ENCODE measurements at places on chromosomes 7 and 10.
A peak's percentile ranks its signal among the peaks of the same experiment; 100 is the strongest.

DNA sequence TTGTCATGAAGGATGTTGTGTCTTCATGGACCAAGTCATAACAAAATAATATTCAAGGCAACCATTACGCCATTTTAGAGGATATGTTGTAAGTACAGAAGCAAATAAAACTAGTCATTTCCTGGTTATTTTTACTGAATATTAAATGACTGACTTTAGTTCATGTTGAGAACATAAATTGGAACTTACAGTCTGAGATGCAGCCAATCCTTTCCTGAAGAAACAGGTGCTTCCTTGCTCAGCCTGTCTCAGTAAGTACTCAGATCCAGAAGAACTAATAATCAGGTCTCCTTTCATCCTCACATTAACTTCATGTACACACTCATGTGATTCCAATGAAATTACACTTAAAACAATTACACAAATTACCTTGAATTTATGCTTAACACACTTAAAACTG, 12.3 kb downstream of the SEMA3A start:
- DNase-seq, result no peak

GRCh38 chr10:49831352-49832035, 69.4 kb upstream of the OGDHL start:
- no peak for DNase-seq

DNA sequence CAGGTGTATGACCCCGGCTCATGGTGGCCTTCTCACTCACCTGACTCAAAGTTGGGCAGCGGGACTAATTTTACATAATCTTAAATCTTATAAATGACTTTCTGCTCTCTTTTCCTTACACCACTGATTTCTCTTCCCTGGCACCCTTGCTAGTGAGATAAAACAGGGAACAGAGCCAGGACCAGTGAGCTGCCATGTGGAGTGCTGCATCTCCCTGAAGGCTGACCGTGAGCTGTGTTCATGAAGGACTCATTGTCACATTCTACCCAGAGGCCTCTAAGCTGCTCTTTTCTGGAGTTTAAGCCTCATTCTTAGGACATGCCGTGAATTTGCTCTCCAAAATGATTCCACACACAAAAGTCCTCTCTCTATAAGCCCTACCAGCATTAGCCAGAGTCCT, 762.3 kb downstream of the AUTS2 start:
- no peak for DNase-seq

GRCh38 chr7:101173752-101174244, 6.3 kb downstream of the NAT16 start:
- DNase-seq, result peak; percentile 61

- no peak for DNase-seq
Measured at GRCh38 chr10:102876747-102877153, 7.5 kb downstream of the AS3MT start.

DNA sequence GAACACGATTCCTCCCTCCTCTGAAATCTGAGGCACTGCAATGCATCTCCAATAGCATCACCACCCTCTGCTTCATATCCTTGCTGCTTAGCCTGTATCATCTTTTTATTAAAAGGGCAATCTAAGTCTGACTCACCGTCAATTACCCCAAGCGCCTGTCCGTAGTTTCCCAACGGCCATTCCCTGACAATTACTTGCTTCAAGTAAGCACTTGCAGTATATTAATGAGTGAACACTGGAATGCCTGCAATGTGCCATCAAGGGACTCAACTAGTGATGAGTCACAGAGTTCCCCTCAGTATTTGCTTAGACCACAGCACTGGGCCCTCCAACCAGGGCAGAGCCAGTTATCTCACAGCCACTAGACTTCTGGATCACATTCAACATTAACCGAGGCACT, 19.5 kb upstream of the PPP1R3C start:
- DNase-seq, result no peak

DNA sequence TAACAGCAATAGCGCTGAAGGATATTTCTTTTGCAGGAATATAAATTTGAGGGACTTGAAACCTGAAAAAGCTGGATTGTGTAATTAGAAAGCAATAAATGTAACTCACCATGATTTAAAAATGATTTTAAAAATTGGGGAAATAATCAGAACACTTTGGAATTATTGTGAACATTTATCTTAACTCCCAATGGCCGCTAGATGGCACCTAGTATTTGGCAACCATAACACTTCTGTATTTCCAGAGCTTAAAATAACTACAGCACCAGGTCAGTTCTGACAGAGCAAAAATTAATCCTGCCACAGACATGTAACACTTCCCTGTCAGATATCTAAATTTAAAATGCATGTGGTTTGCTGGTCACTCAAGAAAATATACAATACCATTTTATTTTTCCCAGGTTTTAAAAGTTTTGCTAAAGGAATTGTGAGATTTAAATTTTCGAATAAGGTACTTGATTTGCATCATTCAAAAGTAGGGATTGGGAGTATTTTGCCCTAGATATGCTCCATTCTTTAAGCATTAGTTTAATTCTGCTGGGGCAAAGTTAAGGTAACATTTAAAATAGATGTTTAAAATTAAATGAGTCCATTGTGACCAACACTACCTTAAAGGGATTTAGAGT, 144.5 kb downstream of the PPP1R3A start:
- DNase-seq, result no peak

- DNase-seq, result no peak
Measured at GRCh38 chr10:86673216-86673826, 5.0 kb downstream of the LDB3 start.

GRCh38 chr7:96792115-96792514, 82.5 kb upstream of the SEM1 start:
- no peak for DNase-seq

GRCh38 chr7:129502708-129503685, 666 bp downstream of the SMKR1 start:
- no peak for DNase-seq

DNA sequence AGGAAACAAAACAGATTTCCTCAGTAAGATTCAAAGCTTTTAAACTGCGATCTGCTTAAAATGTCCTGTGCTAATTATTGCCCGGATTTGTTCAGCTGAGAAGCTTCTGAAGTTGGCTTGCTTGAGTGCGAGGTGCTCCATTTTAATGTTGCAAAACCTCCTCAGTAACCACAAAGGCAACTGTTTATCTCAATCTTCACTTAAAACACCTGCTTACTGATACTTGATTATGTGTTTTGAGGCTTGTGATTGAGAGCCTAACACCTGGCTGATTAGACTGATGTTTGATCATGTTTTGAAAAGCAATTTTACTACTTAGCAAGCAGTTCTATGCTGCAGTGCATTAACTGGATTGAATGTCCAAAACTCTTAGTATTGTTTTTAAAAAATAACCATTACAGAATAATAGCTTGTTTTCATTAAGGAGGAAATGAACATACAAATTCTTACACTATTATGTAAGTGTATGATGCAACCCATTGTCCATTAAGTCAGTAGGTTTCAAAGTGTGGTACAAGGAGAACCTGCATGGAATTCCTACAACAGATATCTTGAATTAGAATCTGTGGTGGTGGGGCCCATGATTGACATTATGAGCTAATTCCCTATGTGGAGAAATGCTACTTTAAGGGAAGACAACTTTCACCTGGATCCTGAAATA, 96.9 kb upstream of the FAM180A start:
- no peak for DNase-seq

GRCh38 chr7:5690931-5691473, 90.5 kb downstream of the RNF216 start:
- DNase-seq, result no peak

DNA sequence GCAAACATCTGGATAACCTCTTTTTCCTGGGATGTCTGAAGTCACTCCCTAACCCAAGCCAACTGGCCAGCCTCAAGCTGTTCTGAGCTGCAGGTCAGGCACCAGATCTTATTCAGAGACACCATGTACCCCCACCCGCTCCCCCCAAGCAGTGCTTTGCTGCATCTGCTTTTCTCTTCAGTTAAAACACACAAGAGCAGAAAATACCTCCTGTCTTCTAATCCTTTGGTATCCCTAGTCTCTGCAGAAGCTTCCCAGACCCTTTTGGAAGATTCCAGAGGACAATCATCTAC, 3.0 kb downstream of the ZNF488 start:
- DNase-seq, result no peak

GRCh38 chr10:126939706-126940105, 34.5 kb downstream of the DOCK1 start:
- no peak for DNase-seq

DNA sequence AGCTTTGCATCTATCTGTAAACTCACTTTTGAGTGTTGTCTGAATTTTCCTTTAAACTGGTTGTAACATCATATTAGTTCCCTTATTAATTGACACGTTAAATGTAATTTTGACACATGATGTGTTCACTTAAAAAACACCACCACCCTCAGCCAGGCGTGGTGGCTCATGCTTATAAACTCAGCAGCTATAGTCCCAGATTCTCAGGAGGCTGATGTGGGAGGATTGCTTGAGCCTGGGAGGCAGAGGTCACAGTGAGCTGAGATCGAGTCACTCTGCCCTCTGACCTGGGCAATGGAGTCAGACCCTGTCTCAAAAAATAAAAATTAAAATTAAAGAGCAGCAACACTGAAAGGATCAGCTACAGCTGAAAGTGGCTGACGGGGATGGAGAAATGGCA, 60.0 kb upstream of the CYTH3 start:
- no peak for DNase-seq

- DNase-seq, result no peak
Measured at GRCh38 chr10:104774234-104774633, 133.1 kb downstream of the SORCS3 start.

DNA sequence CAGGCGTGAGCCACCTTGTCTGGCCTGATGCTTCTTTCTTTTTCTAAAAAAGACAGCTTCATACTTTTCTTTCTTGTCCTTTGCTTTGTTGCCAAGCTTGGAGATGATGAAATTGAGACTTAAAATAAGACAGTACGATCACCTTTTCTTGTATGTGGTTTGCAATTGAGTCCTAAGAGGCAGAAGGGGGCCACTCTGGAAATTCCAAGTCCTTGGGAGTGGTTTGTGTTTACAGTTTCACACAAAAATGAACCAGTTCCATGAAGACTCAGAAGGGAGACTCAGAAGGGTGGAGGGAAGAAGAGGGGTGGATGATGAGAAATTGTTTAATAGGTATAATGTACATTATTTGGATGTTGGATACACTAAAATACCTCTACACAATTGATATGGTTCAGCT, 70.7 kb upstream of the TNS3 start:
- DNase-seq, result no peak

GRCh38 chr10:29238523-29239135, 50.2 kb upstream of the LYZL1 start:
- no peak for DNase-seq

DNA sequence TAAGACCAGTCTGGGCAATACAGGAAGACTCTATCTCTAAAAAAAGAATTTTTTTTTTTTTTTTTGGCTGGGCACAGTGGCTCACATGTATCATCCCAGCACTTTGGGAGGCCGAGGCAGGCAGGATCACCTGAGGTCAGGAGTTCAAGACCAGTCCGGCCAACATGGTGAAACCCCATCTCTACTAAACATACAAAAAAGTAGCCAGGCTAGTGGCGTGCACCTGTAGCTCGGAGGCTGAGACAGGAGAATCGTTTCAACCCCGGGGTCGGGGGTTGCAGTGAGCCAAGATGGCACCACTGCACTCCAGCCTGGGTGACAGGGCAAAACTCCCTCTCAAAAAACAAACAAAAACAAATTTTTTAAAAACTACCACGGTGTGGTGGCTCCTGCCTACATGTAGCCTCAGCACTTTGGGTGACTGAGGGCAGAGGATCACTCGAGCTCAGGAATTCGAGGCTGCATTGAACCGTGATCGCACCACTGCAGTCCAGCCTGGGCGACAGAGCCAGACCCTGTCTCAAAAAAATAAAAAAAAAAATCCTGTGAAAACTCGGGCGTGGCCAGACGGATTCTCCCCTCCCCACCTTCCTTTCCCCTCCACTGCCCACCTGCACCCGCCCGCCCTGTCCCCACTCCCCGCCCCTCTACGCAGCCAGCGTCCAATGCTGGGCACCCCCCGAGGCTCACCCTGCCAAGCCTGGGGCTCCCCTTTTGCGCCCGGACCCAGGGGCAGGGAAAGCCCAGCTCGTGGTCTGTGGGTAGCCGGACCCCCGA, 745 bp upstream of the ORAI2 start:
- DNase-seq, result no peak

GRCh38 chr7:80288175-80289122, 153.8 kb downstream of the GNAI1 start:
- no peak for DNase-seq

DNA sequence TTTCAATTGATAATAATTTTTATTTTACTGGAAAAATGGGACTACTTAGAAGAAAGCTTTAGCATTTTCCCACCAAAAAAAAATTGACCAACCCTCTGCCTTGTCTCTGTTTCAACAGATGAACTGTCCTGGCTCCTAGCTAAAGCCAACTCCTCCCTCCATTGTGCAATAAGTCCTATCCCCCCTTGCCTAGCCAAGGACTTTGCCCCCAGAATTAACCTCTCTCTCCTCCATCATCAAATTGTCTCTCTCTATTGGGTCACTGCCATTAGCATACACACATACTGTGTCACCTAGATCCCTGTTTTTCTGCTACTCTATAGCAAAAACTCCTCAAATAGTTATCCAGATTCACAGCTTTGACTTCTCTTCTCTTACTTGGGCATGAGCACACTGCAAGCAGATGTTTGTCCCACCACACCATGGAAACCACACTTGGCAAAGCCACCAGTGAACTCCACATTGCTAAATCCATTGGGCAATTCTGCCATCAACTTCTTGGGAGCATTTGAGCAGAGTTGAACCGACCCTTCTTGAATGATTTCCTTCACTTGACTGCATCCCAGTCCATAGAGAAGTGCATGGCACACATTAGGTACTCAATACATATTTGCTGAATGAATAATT, 91.4 kb upstream of the NEBL start:
- no peak for DNase-seq

- no peak for DNase-seq
Measured at GRCh38 chr10:96656839-96657238, 63.5 kb downstream of the PIK3AP1 start.

DNA sequence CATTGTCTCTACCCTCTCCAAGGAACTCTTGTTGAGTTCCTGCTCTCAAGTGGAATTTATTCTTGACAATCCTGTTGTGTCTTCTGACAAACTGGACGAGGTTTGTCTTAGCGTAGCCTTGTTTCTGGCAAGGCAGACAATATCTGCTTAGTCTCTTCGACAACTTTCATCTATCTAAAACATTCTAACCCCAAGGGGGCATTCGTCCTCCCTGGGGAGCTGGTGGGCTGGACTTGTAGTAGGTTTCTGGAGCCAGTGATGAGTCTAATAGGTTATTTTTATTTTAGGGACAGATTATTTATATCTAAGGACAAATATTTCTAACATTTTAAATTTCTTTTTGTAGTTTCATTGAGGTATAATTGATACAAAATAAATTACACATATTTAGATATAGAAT, 7.3 kb upstream of the C10orf120 start:
- DNase-seq, result no peak

Measured in GM18507 (cell line).